ENCODE measurements at places on chromosomes 13 and 19.

GRCh38 chr19:12689581-12690216 lies 1.9 kb downstream of the GNG14 start:
- DNase-seq, result no peak

DNA sequence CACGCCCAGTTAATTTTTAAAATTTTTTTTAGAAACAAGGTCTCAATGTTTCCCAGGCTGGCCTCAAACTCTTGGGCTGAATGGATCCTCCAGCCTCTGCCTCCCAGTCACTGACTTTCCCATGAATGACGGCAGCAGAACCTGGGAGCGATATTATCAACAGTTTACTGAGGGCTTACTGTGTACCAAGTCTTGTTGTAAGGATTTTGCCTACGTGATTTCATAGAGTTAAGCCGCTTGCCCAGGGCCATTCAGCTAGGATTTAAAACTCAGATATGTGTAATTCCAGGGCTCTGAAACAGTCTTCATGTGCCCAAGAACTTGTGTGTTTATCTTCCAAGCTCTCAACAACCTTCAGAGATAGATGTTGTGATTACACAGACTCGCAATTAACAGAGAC lies 6.0 kb upstream of the KXD1 start:
- no peak for DNase-seq

- DNase-seq, result no peak
Observed at GRCh38 chr13:50224534-50224933, 209.3 kb downstream of the KCNRG start.

DNA sequence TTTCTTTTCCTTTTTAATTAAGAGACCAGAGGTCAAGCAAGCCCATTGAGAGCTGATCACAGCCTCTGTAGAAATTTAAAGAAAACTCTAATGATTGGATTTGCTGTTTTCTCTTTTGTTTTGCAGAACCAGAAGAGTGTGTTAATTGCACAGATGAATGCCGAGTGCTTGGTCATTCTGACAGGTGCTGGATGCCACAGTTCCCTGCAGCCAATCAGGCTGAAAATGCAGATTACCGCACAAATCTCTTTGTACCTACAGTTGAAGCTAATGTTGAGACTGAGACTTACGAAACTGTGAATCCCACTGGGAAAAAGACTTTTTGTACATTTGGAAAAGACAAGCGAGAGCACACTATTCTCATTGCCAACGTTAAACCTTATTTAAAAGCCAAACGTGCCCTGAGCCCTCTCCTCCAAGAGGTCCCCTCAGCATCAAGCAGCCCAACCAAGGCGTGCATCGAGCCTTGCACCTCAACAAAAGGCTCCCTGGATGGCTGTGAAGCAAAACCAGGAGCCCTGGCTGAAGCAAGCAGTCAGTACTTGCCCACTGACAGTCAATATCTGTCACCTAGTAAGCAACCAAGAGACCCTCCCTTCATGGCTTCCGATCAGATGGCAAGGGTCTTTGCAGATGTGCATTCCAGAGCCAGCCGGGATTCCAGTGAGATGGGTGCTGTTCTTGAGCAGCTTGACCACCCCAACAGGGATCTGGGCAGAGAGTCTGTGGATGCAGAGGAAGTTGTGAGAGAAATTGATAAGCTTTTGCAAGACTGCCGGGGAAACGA lies 93.1 kb downstream of the PCDH17 start:
- DNase-seq, result no peak

DNA sequence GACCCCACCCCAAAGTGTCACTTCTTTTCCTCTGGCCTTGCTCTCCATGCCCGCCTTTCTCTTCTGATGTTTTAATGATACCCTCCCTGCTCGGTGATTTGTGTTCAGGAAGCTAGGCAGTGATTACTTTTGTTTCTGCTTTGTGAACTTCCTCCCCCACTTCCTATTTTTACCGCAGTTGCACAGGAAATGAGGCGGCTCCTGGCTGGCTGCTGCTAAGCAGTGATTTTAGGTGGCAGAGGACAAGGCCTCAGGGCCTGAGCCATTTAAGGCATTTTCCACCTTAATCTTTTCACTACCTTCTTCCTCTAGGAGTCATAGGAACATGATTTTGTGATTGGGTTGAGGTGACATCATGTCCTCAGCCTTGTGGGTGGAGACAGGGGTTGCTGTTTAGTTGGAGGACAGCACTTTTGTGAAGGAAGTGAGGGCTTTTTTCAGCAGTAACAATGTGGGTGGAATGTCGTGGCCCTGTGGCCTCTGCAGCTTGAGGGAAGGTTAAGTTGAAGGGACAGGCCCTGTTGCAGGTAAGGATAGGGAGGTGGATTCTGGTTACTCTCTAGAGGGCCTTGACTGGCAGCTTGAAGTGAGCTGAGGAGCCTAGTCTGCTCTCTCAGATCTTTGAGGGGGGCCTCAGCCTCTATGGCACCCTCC lies 15.7 kb downstream of the GARRE1 start:
- DNase-seq, result peak; percentile 37

DNA sequence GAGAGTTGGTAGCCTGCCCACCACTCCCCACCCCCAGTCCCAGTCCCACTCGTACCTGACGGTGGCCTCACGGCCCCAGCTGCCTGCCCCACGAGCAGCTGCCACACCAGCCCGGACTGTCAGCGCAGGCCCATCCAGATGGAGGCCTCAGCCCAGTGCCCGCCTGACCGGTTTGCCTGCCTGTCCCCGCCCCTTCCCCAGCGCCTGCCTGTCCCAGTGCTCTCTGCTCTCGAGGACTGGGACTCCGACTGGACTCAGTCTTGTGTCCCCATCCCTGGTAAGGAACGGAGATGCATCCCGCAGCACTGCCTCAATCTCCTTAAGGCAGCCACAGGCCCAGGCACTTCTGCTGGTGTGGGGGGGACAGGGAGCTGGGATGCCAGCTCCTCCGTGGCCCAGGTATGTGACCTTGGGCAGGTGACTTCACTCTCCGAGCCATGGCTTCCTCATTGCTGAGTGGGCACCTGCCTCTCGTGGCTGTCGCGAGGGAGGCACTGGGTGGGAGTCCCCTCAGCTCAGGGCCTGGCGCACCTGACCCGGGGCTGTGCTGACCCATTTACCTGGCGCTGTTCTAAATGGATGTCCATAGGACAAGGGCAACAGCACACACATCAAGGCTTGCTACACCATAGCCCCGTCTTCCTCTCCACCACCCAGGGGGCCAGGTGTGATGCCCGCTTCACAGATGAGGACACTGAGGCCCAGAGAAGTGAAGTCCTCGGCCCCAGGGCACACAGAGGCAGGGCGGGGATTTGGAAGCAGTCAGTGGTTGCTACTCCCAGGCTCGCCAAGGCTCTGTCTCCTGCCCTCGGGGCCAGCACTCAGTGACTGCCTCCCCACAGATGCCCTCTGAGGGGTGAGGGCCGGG lies at the start of gene NKPD1:
Gene NKPD1, minus strand, starts transcription at position 113 of the 868 bp plus-strand sequence. CDS start 832 bp downstream, outside the sequence.
- DNase-seq, result no peak

- no peak for DNase-seq
Observed at GRCh38 chr19:33274663-33275558, 27.4 kb downstream of the CEBPA start.

GRCh38 chr13:97139691-97140090 lies 82.4 kb upstream of the MBNL2 start:
- DNase-seq, result no peak

DNA sequence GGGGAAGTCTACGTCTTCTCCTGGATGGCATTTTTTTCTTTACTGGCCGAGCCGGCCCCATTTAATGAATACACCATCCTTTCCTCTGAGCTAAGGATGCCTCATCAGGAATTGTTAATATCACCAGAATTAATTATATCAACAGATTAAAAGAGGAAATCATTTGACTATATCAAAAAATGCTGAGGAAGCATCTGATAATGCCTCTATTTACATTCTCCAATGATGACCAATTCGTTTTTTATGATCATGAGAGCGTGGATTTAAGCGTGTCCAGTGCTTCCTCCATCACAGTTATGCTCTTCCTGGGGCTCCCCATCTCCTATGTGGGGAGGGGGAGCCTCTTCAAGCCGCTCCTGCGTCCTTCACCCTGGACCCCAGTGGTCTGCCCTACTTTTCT lies 58.7 kb downstream of the TUBGCP3 start:
- no peak for DNase-seq

GRCh38 chr19:19541616-19542015 lies 3.6 kb downstream of the CILP2 start:
- no peak for DNase-seq

DNA sequence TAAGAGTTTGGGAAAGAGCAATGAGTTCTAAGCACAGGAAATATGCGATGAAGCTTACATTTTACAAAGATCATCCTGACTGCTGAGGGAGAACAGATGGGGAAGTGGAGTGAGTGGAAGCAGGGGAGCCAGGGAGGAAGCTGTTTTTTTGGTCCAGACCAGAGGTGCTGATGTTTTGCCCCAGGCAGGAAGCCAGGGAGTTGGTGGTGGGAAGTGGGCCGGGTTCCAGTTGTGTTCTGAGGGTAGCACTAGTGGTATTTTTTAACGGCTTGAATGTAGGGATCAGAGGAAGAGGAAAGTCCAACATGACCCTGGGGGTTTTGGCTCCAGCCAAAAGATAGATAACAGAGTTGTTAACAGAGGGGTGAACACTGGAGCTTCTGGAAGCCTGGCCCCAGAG lies 20.7 kb upstream of the OLFM4 start:
- no peak for DNase-seq

DNA sequence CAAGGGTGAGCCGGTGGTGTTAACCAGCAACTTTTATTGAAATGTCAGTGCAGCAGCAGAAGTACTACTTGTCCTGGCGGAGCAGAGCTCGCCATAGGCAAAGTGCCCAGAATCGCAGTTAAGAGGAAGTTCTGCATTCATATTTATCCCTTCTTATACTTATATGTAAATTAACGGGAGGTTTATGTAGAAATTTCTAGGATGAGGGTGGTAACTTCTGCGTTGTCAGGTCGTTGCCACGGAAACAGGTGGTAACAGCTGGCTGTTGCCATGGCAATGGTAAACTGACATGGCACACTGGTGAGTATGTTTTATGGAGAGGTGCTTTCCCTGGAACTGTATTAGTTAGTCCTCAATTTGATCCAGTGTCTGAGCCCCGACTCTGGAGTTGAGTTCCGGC lies 2494.9 kb upstream of the PCDH20 start:
- no peak for DNase-seq

GRCh38 chr19:8042900-8043299 lies 9.7 kb upstream of the CCL25 start:
- DNase-seq, result no peak

DNA sequence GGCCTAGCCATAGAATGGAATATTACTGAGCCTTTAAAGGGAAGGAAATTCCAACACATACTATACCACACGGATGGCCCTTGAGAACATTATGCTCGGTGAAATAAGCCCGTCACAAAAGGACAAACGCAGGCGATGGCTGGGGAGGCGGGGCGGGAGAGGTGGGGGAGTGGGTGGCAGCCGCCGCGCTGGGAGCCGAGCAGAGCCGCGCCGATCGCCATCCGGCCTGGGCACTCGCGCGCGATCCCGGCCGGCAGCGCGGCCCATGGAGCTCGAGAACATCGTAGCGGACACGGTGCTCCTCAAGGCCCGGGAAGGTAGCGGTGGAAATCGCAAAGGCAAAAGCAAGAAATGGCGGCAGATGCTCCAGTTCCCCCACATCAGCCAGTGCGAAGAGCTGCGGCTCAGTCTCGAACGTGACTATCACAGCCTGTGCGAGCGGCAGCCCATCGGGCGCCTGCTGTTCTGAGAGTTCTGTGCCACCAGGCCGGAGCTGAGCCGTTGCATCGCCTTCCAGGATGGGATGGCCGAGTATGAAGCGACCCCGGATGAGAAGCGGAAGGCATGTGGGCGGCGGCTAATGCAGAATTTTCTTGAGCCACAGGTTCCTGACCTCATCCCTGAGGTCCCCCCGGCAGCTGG lies 140.1 kb downstream of the ZDHHC20 start:
- DNase-seq, result no peak

DNA sequence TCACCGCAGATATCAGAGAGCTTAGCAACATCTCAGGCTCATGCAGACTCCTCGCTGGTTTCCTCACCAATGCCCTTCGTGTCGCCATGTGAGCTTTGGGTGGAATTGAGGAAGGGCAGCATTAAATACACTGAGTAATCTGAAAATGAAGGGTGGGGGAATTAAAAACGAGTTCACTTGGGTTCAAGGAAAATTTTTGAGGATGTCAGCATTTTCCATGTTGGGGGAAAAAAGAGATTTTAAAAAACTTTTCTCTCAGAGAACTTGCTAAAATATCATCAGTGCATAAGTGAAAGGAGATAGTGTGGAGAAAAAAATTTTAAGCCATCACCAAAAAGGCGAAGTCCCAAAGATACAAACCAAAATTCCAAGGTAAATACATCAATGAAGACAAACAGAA lies 359.3 kb downstream of the KCNRG start:
- DNase-seq, result no peak

DNA sequence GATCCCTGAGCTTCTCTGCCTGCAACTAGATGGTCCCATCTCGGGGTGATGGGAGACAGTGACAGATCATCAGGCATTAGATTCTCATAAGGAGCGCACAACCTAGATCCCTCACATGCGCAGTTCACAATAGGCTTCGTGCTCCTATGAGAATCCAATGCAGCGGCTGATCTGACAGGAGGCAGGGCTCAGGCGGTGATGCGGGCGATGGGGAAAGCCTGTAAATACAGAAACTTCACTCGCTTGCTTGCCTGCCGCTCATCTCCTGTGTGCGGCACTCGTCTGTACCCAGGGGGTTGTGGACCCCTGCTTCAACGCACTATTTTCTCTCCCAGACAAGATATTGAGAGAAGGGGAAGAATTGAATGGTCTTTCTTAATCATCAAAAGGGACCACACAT lies 473.9 kb downstream of the ZNF536 start:
- no peak for DNase-seq

- DNase-seq, result no peak
Observed at GRCh38 chr19:27822336-27822735, 1390.6 kb downstream of the UQCRFS1 start.

DNA sequence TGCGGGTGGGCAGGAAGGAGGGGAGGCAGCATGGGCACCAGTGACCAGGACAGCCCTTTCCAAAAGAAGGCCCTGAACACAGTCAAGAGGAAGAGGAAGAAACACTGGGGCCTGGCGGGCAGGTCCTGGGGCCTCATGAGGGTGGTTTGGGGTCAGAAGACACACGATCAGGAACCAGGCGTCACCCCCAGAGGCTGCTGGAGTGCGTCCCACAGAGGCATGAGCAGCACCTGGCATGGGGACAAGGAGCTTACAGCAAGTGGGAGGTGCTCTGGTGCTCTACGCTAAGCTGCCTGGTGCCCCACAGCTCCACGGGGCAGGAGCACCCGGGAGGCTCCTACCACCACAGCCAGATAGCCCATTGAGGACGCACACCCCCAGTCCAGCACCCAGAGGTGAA lies 20.0 kb downstream of the ELL start:
- DNase-seq, result peak; percentile 79

DNA sequence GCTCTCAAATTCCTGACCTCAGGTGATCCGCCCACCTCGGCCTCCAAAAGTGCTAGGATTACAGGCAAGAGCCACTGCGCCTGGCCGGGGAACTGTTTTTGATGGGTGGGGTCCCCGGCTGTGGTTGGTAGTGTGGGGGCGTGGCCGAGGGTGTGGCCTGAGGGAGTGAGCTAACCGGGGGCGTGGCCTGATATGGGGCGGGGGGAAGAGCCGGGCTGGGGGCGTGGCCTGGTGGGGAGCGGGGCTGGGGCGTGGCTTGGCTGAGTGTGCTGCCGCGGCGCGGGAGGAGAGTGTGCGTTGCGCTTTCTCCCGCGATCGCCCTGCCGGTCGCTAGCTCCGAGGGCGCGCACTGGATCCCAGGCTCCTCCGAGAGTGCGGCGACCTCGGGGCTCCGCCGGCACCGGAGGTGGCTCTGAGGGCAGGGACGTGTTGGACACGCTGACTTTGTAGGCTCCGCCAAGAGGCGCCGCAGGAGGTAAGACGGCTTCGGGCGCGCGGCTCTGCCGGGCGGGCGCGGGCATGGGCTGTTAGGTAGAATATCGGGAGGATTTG lies at the start of gene SPATA13:
Gene SPATA13, plus strand, starts transcription at position 263 of the 552 bp plus-strand sequence. CDS start 62,210 bp downstream, outside the sequence.
- peak; percentile 76 for DNase-seq

All from gastrocnemius medialis (tissue), 4 donors.